NCI-H146 (cell line): ENCODE measurements at places on chromosomes 6 and 20.

DNA sequence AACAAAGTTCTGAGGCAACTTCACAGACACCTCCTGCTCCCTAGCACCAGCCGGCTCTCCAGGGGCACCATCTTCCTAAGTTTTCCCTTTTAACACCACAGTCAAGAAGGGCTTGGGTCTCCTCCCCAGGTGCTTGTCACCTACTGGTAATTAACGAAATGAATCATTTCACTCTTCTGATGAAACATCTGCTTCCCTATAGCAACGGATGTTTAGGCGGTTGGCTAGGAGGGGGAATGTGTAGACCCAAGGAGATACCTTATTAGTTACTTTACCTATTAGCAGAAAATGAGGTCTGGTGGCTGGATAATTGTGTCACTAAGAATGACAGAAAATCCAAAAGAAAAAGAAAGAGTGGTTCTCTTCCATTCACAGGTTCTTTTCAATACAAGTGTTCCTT is 46.3 kb upstream of the FABP7 start:
- peak; percentile 90 for DNase-seq

DNA sequence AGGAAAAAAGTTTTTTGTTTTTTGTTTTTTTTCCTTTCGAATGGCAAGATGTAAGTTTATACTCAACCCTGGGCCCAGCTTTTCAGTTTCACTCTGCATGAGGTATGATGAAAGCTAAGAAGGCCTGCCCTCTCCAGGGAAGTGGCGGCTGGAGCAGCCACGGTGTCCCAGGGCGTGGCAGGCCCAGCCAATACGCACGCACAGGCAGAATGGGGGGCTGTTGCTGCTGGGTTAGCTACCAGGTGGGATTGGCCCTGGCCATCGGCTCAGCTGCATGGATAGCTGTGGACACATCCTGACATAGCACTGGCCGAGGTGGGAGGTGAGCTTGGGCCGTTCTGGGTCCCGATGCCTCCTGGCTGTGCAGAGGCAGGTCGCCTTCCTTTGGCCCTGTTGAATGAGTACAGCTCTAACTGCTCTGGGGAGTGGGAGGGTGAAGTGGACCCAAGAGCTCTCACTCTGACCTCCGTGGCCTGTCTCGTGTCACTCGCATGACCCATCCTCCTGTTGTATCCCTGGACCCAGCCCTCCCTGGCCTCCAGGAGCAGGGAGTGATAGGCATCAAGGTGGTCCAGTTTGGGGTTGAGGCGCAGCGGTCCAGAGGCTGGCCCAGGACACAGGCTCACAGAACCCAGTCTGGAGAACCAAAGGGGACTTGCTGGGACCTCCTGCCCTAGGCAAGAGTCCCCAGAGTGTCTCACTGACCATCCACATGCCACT is 18.1 kb downstream of the MYT1 start:
- DNase-seq: no peak

GRCh38 chr6:79072640-79073181 is 5.3 kb downstream of the PHIP start:
- DNase-seq: no peak

DNA sequence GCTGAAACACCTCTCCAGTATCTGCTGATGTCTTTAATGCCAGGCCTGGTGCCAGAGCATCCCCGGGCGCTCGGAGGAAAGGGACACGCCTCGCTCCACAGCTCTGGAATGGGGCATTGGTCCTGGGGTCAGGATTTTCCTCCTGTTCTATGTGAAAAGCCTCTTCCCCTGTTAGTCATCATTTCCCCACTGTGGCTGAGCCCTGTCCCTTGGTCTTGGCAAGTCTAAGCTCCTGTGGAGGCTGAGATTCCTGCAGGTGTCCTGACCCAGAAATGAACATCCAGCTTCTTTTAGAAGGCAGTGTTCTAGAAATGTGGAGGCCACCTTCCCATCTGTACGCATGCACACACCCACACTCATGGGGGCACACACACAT is 19.4 kb downstream of the SYNDIG1 start:
- DNase-seq: no peak

GRCh38 chr6:165487950-165488349 is 175.1 kb downstream of the PDE10A start:
- DNase-seq: no peak

DNA sequence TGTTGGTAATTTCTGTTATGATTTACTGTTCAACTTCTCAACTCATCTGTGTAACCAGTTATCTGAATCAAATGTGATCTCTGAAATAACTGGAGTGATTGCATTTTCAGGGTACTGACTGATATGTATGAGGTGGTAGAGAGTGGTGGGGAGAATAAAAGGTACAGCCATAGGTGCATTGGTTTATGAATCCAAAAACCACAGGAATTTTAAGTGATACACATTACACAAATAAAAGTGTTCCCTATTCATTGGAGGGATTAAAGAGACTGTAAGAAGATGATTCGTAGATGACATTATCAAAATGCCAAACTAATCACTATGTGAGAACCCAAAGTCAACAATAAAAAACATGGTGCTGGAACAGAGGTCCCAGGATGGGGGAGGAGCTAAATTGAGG is 158.7 kb upstream of the RSPO3 start:
- DNase-seq: no peak

DNA sequence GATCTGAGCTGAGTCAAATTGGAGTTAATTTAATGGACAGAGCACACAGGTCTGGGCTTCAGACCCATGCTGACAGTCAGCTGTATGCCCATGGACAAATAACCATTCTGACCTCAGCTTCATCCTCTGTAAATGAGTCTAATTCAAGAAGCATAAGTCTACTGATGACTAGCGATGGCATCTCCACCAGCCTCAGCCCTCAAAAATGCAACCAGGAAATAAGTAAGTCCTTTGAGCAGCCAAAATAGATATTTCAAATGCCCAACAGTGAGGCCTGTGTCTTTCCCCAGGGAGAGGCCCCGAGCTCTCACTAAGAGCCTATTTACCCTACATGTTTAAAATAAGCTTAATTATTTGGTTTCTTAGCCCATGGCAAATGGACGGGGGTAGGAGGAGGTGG is 114.2 kb upstream of the MTHFD1L start:
- no peak for DNase-seq

DNA sequence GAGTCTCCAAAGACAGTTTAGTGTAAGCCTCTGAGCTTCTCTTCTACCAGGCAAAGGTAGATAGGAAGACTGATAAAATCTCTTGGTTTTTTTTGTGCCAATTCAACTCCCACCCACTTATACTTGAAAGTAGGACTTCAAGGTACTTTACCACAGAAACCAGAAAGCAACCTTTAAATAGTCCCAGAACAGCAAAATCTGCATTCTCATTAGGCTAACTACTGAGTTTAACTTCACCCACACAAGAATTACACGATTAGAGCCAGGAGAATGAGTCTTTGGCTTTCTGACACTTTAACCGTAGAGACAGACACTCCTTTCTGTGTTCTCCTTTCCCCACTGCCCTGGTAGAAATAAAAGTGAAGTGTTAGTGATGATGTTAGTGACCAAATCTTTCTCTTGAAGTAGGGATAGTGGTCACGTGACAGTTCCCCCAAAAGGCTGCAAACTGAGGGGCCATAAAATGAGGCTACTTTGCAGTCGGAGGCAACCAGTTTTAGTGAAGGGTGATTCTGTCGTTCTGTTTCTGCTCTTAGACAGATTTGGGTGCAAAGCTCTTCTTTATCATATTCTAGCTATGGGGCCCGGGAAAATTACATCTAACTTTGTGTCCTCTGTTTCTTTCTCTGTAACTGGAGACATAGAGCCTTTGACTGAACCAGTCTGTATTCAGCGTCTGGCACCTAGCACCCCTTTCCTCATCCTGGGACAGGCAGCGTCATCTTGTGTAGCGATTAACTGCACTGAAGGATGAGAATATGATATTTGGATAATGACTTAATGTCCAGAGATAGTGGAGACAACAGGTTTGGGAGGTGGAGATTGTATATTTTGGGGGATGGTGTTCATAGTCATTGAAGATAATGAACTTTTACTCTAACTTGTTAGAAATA is 206.4 kb upstream of the CITED2 start:
- no peak for DNase-seq

GRCh38 chr20:48186447-48186846 is 401.2 kb upstream of the SULF2 start:
- no peak for DNase-seq

GRCh38 chr6:12361042-12361765 is 71.0 kb downstream of the EDN1 start:
- DNase-seq: no peak

GRCh38 chr6:21457647-21458046 is 135.9 kb upstream of the SOX4 start:
- DNase-seq: no peak

- no peak for DNase-seq
Measured at GRCh38 chr6:93524671-93525451, 105.5 kb upstream of the EPHA7 start.

DNA sequence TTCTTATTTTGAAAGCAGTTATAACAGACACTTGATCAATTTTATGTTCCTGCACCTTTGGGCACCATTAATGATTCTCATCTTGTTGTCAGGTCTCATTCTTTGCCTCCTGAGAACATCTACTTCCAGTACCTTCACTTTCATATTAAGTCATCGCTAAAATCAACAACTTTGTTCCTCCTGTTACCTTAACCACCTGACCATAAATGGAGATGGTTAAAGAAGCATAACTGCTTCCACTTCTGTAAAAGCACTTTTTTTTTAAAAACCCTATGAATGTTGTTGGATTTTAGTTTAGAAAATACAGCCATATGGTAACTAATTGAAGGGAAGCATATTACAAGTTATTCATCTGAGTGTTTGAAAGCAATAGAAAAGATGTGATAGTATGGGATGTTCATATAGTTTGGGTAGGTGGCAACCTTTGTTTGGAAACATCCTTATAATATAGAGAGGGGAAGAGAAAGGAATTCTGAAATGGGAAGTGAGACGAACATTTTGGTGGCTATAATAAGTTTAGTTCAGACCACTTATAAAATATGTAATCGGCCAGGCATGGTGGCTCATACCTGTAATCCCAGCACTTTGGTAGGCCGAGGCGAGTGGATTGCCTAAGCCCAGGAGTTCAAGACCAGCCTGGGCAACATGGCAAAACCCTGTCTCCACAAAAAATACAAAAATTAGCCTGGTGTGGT is 53.9 kb downstream of the AFG1L start:
- DNase-seq: no peak

- no peak for DNase-seq
Measured at GRCh38 chr20:56451056-56451765, 17.2 kb upstream of the RTF2 start.

DNA sequence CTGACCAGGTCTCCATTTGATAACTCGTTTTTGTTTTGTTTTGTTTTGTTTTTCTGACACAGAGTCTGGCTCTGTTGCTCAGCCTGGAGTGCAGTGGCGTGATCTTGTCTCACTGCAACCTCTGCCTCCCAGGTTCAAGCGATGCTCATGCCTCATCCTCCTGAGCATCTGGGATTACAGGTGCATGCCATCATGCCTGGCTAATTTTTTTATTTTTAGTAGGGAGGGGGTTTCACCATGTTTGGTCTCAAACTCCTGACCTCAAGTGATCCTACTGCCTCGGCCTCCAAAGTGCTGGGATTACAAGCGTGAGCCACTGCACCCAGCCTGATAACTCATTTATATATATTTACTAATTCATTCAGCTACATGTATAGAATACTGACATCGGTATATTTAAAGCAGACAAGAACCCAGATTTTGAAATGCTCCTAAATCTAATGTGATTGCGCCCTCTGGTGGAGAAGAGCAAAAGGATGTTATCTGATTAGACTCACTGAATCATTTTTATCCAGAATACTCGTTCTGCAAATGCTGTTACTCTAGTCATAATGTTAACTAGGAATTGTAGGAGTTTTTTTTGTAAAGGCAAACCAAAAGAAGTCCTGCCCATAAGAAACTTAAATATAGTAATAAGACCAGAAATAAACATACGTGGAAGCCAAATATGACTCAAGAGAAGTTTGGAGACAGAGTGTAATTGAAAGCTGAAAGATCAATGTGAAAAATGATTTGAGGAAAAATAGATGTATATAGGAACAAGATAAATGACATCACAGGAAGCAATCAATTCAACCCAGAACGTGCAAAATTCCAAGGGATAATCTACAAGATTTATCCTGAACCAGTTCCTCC is 5.3 kb upstream of the COL12A1 start:
- peak; percentile 42 for DNase-seq

- no peak for DNase-seq
Measured at GRCh38 chr20:6863355-6863754, 95.9 kb downstream of the BMP2 start.

- peak; percentile 21 for DNase-seq
Measured at GRCh38 chr6:109717971-109718370, 26.9 kb downstream of the FIG4 start.

GRCh38 chr20:14406495-14406894 is 69.1 kb upstream of the FLRT3 start:
- DNase-seq: no peak

DNA sequence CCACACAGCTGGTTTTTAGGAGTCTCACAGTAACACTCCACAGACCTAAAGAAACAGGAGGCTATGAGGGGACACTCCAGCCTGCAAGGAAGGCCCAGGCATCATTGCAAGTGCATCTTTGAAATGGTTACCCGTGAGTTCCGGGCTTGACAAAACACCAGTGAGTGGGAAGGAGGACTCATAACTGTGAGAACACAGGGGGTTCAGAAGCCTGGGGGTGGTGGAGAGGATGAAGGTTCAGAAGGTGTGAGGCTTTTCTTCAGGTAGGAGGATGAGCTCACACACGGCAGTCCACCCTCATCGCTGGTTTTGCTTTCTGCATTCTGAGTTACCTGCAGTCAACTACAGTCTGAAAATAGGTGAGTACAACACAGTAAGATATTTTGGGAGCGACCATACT is 39.9 kb downstream of the MAP7 start:
- no peak for DNase-seq

DNA sequence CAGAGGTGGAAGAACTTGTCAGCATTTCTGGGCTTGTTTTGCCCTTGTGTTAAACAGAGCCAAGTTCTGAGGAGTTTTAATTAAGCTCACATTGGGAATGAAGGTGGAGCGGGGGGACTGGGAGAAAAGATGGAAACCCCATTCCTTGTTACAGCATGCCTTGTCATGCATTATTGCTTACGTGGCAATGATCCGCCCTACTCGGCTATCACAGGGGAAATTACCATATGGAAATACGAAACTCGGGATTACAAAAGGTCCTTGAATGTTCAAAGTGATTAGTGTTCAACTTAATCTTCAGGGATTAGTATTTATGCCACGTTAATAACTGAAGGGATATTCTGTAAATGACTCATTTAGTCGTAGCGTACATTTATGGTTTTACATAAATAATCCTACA is 86.4 kb downstream of the MAP3K7 start:
- DNase-seq: no peak

DNA sequence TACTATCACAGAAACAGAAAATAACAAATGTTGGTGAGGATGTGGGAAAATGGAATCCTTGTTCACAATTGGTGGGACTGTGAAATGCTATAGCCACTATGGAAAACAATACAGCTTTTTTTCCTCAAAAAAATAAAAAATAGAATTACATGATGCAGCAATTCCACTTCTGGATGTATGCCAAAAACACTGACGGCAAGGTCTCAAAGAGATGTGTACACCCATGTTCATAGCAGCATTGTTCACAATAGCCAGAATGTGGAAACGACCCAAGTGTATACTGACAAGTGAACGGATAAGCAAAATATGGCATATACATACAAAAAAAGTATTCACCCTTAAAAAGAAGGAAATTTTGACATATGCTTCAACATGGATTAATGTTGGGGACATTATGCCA is 213.4 kb downstream of the KHDC1L start:
- DNase-seq: no peak
